ENCODE measurements at places on chromosomes 7 and 10.

GRCh38 chr7:3879355-3880075 lies 578.5 kb downstream of the SDK1 start:
- DNase-seq, result no peak

- DNase-seq, result no peak
Measured at GRCh38 chr7:133052826-133053225, 29.1 kb downstream of the CHCHD3 start.

DNA sequence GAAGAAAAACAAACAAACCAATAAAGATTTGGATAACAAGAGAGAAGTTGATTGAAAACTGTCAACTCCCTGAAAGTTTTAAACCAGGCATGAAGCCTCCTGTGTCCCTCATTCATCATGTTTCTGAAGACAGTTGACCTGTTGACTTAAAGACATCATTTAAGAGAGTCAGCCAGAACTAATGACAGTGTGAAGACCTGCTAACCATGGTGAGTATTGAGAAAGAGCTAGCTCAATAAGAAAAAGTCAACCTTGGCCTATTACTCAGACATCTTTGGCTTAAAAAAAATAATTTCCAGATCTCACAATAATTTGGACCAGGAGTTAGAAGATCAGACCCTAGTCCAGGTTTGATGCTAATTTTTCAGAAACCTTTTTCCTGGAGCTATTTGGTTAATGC lies 45.3 kb upstream of the ANKRD1 start:
- DNase-seq, result no peak

- no peak for DNase-seq
Measured at GRCh38 chr7:73841689-73842066, 638 bp downstream of the METTL27 start.

DNA sequence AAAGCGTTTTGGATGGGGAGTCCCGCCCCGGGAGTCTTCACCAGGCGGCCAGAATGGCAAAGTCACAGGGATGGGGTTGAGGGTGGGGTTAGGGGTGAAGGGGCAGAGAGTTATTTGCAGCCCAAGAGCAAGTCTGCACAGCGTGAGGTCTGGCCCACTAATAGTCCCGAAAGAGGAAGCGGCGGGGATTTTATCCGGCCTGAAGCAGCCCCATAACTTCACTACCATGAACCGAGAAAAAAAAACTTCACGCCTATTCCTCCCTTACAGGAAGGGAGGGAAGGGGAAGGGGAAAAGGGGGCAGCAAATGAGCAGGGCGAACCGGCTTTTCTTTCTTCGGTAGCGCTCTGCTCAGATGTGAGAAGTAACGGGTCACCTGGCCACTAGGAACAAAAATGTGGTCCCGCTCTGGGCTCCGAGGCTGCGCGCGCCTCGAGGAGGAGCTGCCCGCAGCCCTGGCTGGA lies 712 bp downstream of the ITPRIP start:
- no peak for DNase-seq

DNA sequence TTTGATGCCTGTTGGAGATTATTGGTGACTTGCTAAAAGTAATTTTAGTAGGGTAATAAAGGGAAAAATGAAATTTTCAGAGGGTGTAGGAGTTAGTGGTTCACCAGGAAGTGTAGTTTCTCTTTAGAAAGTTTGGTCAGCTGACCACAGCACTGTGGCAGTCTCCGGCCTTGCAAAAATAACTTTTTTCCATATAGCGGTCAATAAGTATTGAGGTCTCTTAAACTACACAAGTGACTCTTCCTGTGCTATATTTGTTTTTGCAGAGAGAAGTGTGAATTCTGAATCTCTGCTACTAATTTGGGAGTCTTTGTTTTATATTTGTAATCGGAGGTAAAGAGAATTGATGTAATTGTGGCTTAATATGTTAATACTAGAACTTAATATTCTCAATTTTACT lies 24.3 kb downstream of the PTPN12 start:
- peak; percentile 8 for DNase-seq

- no peak for DNase-seq
Measured at GRCh38 chr10:70267161-70267933, 16.5 kb downstream of the NPFFR1 start.

DNA sequence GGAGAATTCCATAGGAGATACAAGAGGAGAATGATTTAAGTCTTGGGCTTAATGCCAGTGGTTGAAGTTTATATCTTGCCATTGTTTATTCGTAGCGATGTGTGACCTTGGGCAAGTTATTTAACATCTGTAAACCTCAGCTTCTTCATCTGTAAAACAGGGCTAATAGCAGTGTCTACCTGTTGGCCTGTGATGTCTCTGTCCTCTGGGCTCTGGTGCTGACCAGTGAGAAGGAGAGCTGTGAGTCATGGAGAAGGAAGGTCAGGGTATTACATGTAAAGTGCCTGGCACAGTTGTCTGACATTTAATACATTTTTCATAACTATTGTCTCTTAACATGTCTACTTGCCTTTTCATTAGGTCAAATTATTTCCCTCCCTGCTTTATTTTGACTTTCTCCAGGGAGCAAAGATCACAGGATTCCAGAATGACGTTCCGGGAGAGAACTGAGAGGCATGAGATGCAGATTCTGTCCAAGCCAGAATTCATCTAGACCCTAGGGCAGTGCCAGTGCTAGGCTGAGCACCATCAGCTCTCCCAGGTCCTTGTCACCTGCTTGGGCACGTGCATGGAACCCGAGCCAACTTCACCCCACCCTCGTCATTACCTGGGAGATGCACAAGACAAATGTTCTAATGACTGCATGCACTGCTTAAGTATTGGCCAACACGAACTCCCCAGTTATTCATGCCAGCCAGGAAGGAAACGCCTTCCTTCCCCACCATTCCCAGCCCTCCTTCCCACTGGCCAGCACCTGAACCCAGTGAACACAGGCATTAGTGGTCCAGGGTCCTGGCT lies 187.9 kb downstream of the DPY19L1 start:
- no peak for DNase-seq

GRCh38 chr10:18793951-18794350 lies 134.7 kb downstream of the ARL5B start:
- no peak for DNase-seq

DNA sequence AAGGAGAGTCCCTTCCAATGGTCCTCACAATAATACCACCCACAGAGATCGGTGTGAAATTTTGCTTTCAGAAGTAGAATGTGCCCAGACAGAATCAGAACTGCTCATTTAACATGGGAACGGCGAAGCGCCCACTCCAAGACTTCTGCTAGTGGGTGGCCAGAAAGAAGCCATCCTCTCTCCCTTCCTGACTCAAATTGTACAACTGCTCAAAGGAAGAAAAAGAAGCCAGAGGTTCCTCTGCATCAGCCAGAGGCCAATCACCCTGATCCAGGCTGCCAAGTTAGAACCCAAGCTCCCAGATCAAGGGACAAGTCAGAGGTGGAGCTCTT lies 23.3 kb downstream of the NUDCD3 start:
- DNase-seq, result no peak

- no peak for DNase-seq
Measured at GRCh38 chr7:118087126-118087525, 96.8 kb upstream of the LSM8 start.
